ENCODE measurements at places on chromosomes 2 and 18.

DNA sequence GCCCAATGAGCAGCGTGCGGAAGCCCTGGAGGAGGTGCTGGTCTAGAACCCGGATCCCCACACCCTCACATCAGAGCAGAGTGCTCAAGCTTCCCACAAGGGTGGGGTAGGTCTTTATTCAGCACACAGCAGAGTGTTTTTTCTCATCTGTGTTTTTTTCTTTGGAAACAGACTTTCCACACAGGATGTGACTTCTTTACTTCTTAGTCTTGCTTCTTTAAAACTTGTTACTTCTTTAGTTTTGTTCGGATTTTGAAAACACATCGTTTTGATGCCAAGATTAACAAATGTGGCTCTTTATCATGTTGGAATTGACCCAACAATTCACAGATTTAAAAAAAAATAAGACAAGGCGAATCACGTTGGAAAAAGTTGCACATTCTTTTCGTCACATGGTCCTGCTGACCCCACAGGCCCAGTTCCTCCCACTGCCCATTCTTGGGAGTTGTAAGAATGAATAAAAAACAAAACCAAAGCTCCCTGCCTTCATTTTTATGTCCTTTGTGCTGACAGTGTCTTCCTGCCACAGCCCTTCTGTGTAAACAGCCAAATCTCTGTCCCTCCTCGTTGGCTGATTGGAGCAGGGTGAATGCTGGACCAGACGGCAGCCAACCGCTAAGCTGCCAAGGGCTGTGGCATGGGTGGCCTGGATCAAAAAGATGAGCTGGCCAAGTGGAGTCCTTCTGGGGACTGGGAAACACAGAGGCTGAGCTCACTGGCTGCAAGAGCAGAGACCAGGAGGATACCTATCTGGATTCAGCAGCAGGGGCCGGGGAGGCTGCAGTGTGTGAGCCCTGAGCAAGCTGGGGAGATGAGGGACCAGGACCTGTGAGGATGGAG, 81.6 kb downstream of the TWIST2 start:
- DNase-seq = no peak

DNA sequence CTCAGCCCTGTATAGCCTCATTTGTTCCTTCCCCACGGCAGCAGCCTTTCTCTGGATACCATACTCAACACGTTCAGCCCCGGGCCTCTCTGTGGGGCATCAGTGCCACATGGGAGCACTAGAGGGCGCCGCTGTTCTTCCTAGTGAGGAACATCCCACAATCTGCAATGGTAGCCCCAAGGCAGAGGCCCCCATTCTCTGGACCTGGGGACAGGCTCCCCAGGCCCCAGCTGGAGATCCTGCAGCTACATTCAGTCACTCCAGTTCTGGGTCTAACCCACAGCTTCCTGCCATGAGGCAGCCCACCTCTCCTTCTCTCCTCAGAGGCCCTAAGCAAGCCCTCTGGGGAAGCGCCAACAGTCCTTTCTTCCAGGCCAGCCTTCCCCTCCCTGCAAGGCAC, 14.2 kb upstream of the SFXN5 start:
- DNase-seq = peak; percentile 79

DNA sequence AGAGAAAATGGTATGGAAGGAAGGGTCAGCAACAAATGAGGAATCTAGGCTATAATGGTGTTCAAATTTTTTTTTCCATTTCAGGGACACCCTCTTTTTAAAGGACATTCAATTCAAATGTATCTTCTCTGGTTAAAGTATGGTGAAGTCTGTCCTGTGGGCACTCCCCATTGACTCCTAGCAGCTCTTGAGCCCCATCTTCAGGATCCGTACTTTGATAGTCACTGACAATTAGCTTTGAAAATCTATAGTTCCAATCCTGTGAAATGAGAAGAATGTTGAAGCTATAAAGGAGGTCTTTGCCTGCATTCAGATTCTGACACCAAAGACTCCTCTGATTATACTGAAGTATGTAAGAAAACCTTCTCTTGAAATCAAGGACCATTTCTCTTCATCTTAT, 43.3 kb downstream of the KCNH7 start:
- DNase-seq = no peak

- DNase-seq = no peak
Observed at GRCh38 chr2:23073671-23074070, 311.3 kb upstream of the KLHL29 start.

GRCh38 chr2:216909541-216910210, 49.8 kb upstream of the TNP1 start:
- DNase-seq = no peak

GRCh38 chr2:152811916-152812315, 93.5 kb downstream of the ARL6IP6 start:
- DNase-seq = no peak

GRCh38 chr2:191038741-191039140, 24.8 kb upstream of the STAT1 start:
- DNase-seq = no peak

- no peak for DNase-seq
Observed at GRCh38 chr2:215428060-215428910, 7.6 kb downstream of the FN1 start.

DNA sequence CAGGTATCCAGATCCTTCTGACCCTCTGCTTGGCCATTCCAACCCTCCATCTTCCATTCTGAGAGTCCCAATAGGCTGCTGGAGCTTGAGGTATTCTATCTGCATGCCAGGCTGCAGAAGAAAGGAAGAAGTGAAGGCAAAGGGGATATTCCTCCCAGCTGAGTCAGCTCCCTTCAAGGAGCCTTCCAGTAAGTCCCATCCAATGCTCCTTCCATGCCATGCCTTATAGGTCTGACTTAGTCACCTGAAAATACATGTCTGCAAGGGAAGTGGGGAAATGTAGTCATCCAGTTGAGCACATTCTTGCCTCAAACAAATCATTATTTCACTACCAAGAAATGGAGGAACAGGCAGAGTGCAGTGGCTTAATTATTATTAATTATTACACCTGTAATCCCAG, 464.6 kb downstream of the CNTNAP5 start:
- no peak for DNase-seq

DNA sequence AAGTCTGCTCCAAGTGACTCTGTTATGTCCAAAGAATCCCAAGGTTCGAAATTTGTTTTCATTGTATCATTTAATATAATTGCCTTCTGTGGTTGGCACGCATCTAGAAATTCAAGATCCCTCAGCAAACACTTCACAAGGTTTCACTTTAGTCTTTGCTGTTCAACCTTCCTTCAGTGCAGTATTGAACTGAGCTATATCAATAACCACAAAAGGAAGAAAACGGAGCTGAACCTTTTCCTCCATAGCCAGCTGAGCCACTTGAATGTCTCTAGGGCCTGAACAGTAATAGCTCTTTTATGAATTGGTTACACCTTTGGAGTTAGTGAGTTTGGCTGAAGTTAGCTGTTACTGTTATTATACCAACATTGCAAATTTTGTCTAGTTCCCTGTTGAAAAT, 357.7 kb upstream of the HNRNPA3 start:
- no peak for DNase-seq

- no peak for DNase-seq
Observed at GRCh38 chr2:144235050-144235449, 284.9 kb downstream of the ZEB2 start.

GRCh38 chr2:53234548-53234903, 533.1 kb upstream of the CHAC2 start:
- DNase-seq = no peak

GRCh38 chr2:42806786-42807185, 14.4 kb upstream of the HAAO start:
- DNase-seq = no peak

GRCh38 chr2:148914463-148914862, 39.4 kb downstream of the KIF5C start:
- no peak for DNase-seq

- DNase-seq = no peak
Observed at GRCh38 chr2:100522430-100522829, 40.4 kb upstream of the PDCL3 start.

DNA sequence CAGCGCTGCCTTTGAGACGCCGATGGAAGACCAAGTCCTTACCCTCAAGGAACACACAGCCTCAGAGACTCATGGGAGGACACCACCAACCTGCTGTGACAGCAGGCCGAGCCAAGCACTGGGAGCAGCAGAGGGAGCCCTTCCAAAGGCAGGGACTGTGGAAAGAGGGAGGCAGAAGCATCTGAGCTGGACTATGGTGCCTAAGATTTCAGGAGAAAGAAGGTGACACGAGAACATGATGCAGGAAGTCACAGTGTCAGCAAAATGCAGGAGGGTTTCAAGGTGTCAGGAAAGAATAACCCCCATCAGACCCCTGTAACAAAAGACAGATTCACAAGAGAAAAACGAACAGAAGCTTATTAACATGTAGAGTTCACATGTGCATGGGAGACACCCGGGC, 24.2 kb upstream of the COX7A2L start:
- DNase-seq = no peak

DNA sequence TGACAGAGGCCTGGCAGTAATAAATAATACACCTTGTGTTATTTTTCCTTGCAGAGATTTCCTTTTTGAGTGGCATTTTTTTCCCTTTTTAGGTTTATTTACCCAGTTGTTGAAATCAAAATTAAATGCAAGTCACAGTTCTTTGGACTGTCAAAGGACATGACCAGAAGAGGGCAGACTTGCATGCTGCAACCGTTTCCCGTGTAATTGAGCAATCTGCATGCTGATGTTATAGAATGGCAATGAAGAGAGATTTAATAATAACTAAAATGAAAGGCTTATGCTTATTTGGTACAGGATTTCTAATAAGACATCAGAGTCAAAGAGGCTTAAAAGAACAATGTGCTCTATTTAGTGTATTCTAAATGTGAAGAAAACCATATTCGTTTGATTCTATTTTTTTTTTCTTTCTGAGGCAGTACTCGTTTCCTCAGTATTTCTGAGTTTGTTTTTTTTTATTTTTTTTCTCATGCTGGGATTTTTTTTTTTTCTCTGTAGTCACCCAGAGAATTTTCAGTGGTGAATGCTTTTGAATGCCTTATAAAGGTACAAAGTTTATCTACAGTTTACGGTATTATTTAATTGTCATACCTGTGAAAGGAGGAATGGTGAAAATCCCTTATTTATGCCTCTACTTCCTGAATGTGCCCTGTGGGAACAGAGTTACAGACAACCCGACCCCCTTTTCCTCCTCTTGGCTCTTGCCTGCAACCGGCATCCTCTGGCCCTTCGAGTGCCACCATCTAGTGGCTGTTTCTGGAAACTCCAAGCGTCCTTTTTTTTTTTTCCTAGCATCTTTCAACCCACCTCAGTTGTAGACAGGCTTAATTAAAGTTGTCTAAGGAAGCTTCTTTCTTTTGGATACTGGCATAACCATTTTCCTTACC, 368.5 kb downstream of the LRRTM1 start:
- no peak for DNase-seq

GRCh38 chr2:165305391-165306096, 66.3 kb downstream of the SCN2A start:
- DNase-seq = no peak

DNA sequence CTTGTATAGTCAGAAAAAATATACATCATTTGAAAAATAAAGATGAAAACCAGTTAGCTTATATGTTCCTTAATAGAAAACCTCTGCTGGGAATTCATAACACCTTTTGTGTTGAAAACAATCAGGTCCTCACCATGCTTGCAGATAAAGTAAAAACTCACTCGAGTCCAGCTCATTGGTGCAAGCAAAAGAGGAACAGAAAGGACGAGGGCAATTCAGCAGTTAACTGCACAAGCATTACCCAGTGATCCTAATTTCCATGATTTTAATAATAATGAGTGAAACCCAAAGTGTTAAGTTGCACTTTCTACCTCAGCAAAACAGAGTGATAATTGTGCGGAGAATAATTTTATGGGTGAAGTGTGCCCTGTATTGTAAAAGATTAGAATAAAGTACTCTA, 839.9 kb downstream of the BCL11A start:
- DNase-seq = no peak

- DNase-seq = no peak
Observed at GRCh38 chr2:109637749-109638570, 23.8 kb downstream of the SOWAHC start.

- DNase-seq = no peak
Observed at GRCh38 chr2:60629801-60630385, 76.4 kb upstream of the BCL11A start.

- no peak for DNase-seq
Observed at GRCh38 chr2:237978058-237978712, 11.4 kb downstream of the UBE2F start.

DNA sequence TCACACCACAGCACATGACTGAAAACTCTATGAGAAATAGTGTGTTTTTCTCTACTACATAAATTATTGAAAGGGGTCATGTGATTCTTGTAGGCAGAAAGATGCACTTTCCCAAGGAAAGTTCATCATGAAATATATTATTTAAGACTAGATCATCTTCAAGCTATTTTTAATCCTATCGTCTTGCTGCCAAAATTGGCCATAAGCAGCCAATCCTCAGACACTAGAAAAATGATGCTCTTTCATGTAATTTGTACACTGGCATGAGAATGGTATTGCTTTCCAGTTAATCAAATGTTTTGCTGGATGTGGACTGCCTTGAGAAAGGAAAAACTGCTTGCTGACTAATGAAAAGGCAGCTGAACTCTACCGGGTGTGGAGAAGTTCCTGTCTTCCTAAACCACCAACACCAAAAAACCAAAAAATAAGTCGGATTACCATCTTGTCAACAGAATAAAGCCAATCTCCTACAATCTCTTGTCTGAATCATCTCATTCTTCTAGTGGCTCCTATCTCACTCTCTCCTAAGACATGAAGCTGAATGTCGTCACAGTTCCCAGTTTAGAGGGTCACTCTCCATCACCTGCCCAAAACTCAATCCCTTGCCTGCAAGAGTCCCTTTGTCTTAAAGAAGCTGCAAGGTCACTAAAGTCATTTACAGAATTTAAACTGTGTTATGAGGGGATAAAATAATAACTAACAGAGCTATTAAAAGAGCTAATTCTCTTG, 5.3 kb downstream of the BCL2 start:
- DNase-seq = no peak

- DNase-seq = no peak
Observed at GRCh38 chr2:229675569-229675968, 38.8 kb downstream of the DNER start.

DNA sequence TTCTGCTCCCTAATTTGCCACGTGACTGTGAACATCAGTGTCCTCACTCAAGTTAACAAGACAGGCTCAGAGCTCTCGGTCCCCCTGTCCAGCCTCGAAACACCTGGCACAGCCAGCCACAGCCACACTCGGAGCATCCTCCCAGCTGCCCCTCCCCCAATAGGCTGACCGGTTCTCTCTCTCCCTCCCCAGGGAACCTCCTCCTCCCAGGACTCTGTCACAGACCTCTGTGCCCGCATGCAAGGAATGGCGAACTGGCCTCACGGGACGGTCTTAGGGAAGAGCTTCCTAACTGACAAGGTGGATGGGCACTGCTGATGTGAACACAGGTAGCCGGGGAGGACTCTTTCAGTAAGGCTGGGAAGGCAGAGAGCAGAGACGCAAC, 18.8 kb downstream of the CYP26B1 start:
- DNase-seq = no peak

- no peak for DNase-seq
Observed at GRCh38 chr18:79805211-79805887, 7.6 kb downstream of the KCNG2 start.

GRCh38 chr2:52178845-52179244, 1146.9 kb upstream of the NRXN1 start:
- DNase-seq = no peak
